ENCODE measurements at places on chromosomes 16 and 17.

DNA sequence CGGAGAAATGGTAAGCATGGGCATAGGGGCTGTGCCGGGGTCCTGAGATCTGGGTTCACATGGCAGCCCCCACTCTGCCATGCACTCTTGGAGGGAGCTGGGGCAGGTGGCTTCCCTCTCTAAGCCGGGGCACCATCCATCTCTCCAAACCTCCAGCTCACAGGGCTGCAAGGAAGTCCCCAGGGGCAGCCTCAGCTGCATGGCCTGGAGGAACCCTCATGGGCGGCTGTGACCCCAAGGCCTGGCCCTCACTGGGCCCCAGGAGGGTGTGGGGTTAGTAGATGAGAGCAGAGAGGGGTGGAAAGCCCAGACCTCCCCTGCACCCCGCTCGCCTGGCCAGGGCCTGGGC is 2.6 kb downstream of the CTRB2 start:
- no peak for DNase-seq

DNA sequence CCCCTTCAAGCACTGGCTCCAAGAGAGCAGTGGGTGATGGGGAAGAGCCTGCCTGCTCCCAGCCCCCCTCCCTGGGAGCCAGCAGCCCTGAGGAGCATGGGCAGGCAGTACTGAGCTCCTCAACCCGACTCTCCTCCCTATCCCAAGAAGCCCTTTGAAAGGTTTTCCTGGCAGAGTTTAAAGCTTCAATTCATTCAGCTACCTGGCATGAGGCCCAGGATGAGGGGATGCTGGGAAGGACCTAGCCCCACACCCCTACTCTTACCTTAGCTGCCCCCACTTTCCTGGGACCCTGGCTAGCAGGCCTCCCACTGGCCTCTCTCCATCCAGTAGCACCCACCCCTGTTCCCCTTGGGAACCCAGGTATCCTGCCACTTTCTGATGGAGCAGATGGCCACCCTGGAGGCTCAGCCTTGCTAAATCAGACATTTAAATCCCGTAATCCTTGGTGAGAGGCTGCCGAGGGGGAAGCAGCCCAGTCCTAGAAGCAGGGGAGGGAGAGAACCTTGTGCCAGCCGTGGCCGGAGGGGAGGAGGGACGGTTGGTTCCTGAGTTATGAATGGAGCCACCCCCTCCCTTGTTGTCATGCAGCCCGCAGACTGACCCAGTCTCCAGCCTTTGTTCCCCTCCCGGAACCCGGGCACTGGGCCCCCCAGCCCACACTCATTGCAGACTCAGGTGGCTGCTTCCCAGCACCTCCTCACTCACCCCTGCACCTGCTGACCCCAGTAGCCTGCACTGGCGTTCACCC is 17.1 kb downstream of the ATP1B2 start:
- DNase-seq: no peak

DNA sequence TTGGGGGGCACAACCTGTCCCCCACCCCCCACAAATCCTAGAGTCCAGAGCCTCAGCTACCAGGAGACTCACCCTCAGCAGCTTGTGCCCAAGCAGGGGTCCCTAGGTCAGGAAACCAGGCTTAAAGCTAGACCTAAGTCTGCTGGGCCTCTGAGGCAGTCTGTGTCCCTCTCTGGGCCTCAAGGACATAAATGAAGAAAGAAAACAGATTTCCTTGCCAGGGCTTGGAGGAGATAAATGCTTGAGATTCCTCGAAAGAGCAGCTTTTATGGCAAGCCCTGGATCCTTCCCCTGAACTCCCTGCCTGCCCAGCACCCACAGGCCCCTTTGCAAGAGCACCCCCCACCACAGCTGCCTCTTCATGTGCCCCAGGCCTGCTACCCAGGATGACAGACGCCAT is 3.3 kb downstream of the SRCIN1 start:
- no peak for DNase-seq

GRCh38 chr17:9334536-9335446 is 240.8 kb downstream of the STX8 start:
- DNase-seq: no peak

- DNase-seq: no peak
These were observed 5.9 kb downstream of the CTF1 start for GRCh38 chr16:30902029-30902972.

- no peak for DNase-seq
These were observed 6.2 kb upstream of the GSE1 start for GRCh38 chr16:85606904-85607303.

DNA sequence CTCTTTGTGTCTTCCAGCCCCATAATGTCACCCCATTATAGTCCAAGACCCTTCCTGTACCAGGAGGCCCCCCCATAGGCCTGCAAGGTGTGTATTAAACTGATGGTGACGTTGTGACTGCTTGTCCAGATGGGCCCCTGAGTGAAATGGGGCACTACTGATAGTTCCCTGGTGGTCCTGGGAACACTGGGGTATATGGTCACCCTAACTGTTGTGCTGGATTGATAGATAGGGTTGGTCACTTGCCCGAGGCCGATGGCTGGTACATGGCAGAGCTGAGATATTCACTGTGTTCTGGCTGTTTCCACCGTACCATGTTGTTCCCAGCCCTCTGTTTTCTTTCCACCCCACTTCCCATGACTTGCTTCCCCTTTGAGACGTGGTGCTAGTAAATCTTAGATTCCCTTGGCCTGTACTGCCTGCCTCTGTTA is 4.3 kb downstream of the CNP start:
- no peak for DNase-seq

DNA sequence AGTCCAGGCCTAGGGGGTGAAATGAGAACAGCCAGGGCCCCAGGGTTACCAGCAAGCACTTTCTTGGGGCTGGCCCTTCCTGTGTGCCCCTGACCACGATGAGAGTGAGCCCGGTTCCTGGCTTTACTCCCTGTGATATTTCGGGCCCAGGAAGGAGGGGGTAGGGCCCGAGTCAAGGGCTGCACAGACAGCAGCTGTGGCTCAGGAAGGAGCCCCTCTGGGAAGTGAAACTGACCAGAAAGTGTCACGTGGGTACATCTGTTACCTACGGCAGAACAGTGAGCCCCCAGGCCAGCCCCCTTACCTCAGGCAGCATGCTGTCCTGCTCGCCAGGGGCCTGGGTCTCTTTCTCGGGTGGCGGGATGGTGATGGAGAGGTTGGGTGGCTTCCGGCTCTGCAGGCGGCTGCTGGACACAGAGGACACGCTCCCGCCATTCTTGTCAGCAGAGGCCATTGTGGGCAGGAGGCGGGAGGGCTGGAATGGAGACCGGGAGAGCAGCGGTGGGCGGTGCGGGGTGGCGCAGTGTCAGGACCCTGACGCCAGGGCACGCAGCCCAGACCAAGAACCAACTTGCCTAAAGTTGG is 13.8 kb downstream of the AANAT start:
- DNase-seq: no peak

GRCh38 chr17:42329025-42329976 is 41.0 kb downstream of the STAT5A start:
- DNase-seq: no peak

GRCh38 chr17:56085576-56086267 is 67.6 kb upstream of the ANKFN1 start:
- no peak for DNase-seq

GRCh38 chr16:56741399-56741798 is 11.5 kb downstream of the NUP93 start:
- no peak for DNase-seq

GRCh38 chr16:72138064-72138572 is 33.8 kb downstream of the PMFBP1 start:
- no peak for DNase-seq

DNA sequence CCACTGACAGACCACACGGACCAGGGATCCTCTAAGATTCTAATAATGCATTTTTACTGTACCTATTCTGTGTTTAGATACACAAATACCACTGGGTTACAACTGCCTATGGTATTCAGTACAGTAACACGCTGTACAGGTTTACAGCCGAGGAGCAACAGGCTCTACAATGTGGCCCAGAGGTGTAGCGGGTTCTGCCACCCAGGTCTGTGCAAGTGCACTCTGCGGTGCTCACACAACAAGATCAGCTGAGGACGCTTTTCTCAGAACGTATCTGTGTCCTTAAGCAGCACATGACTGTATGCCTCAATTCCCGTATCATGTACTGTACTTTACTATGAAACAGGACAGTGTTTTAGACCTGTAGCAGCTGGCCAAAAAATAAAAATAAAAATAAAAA is 6.5 kb downstream of the ZCCHC14 start:
- DNase-seq: no peak

- no peak for DNase-seq
These were observed 50.0 kb upstream of the CCL1 start for GRCh38 chr17:34412965-34413441.
